ENCODE measurements at places on chromosomes 5 and 9. TPM values are rescaled to one million over a fixed set of nuclear protein-coding genes. Genes with fewer than 3 reads are reported as not detected.
A peak's percentile ranks its signal among the peaks of the same experiment; 100 is the strongest.

Gene FNIP1
- total RNA-seq = 16.4 TPM

Gene FBXW2
- 59.6 TPM for total RNA-seq

Gene SEMA6A
- 6.7 TPM for total RNA-seq

Gene BNC2
- 0.37 TPM for total RNA-seq

Gene ITGA2
- 36.6 TPM for total RNA-seq

Gene INSL4
- total RNA-seq = not detected

Gene PCYOX1L
- total RNA-seq = 15.9 TPM

Gene ATP6V1G1
- 72.3 TPM for total RNA-seq

Gene ACSL6
- total RNA-seq = 2.3 TPM

Gene TIFAB
- total RNA-seq = not detected

DNA sequence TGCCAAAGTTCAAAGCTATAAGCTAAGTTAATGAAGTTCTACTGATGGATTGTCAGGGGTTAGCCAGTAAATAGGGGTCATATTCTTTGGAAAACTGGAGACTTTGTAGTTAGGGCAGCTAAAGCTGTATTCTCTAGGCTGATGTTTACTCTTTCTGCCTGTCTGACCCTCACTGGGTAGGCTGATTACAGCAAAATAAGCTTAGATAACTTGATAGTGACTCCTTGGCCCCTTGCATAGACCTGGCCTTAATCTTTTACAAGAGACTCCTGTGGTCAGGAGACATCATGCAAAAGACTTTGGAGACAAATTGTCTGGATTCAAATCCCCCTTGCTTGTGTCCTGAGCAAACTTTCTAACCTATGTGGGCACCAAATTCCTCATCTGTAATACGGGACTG is 314.4 kb upstream of the MSX2 start:
- peaks cover 4% of the 10 kb centered on the region for H3K4me1 ChIP-seq
- peaks cover 3% of the 10 kb centered on the region for H3K27me3 ChIP-seq
- H3K36me3 ChIP-seq = no peaks in the 10 kb centered on the region
- H3K4me3 ChIP-seq = no peak overlapping the region
- DNase-seq = no peak

- DNase-seq = no peak
- H3K36me3 ChIP-seq = no peaks in the 10 kb centered on the region
- H3K4me1 ChIP-seq = no peaks in the 10 kb centered on the region
- no peak overlapping the region for H3K4me3 ChIP-seq
- H3K27ac ChIP-seq = no peak overlapping the region
- H3K27me3 ChIP-seq = no peaks in the 10 kb centered on the region
Observed at GRCh38 chr9:35341585-35341984, 148.3 kb upstream of the RUSC2 start.

GRCh38 chr9:70589571-70590314 is 175.3 kb upstream of the KLF9 start:
- H3K27ac ChIP-seq = no peak overlapping the region
- no peak overlapping the region for H3K4me3 ChIP-seq
- H3K4me1 ChIP-seq = no peaks in the 10 kb centered on the region

- H3K4me3 ChIP-seq = no peak overlapping the region
- no peak for DNase-seq
- H3K27me3 ChIP-seq = no peaks in the 10 kb centered on the region
- H3K4me1 ChIP-seq = no peaks in the 10 kb centered on the region
- no peak overlapping the region for H3K27ac ChIP-seq
- no peaks in the 10 kb centered on the region for H3K36me3 ChIP-seq
Observed at GRCh38 chr9:82108474-82108873, 119.9 kb downstream of the SPATA31D1 start.

DNA sequence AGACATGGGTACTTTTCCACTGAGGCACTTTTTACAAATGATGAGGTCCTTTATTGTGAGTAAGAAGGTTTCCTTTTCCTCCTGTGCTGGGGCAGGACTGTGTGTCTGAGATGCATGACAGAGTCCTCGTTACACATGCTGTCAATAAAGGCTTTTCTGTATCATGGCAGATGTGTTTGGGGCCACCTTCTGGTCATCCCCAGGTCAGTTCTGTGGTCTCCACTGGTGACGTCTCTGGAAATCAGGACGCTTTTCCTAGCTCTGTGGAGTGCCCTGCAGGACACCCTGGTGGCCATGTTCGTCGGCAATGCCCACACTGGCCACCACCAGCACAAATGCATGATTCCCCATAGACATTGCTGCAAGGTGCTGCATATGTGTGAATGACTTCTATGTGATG is 2.8 kb downstream of the CMBL start:
- H3K36me3 ChIP-seq = no peaks in the 10 kb centered on the region
- no peak overlapping the region for H3K4me3 ChIP-seq
- H3K27me3 ChIP-seq = no peaks in the 10 kb centered on the region
- no peak for DNase-seq
- H3K4me1 ChIP-seq = peaks cover 43% of the 10 kb centered on the region

GRCh38 chr9:11868795-11869194 is 824.4 kb upstream of the TYRP1 start:
- DNase-seq = no peak
- no peaks in the 10 kb centered on the region for H3K36me3 ChIP-seq
- H3K4me3 ChIP-seq = no peak overlapping the region
- no peak overlapping the region for H3K27ac ChIP-seq
- no peaks in the 10 kb centered on the region for H3K27me3 ChIP-seq

- H3K36me3 ChIP-seq = no peaks in the 10 kb centered on the region
- no peak overlapping the region for H3K4me3 ChIP-seq
- H3K27ac ChIP-seq = no peak overlapping the region
- no peak for DNase-seq
- peaks cover 22% of the 10 kb centered on the region for H3K27me3 ChIP-seq
- no peaks in the 10 kb centered on the region for H3K4me1 ChIP-seq
Observed at GRCh38 chr9:135075234-135076142, 12.0 kb upstream of the OLFM1 start.

DNA sequence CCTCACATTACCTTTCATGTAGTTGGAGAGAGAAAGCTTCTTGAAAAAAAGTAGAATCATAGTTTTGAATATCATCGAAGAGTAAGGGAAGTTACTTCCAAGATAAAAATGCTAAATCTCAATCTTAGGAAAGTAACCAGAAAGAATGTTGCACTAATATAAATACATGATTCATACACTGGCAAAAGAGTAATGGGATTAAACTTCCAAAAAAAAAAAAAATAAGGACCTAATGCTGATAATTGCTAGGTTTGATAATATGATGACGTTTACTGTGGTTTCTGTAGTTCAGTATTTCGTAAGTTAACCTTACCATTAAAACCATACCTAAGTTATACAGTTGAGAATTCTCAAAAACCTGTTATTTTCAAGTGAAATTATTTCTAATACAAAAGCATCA is 573.8 kb upstream of the CDH9 start:
- no peak overlapping the region for H3K4me3 ChIP-seq
- no peaks in the 10 kb centered on the region for H3K4me1 ChIP-seq
- H3K27me3 ChIP-seq = no peaks in the 10 kb centered on the region
- no peak overlapping the region for H3K27ac ChIP-seq
- no peak for DNase-seq
- H3K36me3 ChIP-seq = no peaks in the 10 kb centered on the region

GRCh38 chr9:36113999-36114398 is 22.5 kb upstream of the GLIPR2 start:
- no peak overlapping the region for H3K4me3 ChIP-seq
- no peak overlapping the region for H3K27ac ChIP-seq
- no peaks in the 10 kb centered on the region for H3K27me3 ChIP-seq
- no peaks in the 10 kb centered on the region for H3K36me3 ChIP-seq
- no peak for DNase-seq
- H3K4me1 ChIP-seq = no peaks in the 10 kb centered on the region

DNA sequence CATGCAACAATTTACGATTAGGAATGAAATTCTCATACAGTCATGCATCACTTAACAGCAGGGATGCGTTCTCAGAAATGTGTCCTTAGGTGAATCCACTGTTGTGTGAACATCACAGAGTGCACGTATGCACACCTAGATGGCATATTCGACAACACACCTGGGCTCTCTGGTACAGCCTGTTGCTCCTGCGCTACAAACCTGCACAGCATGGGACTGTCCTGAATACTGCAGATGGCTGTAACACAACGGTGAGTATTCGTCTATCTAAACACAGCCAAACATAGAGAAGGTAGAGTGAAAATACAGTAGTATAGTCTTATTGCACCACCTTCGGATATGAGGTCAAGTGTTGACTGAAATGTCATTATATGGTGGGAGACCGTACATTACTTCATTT is 44.0 kb upstream of the LCP2 start:
- H3K4me3 ChIP-seq = no peak overlapping the region
- no peak overlapping the region for H3K27ac ChIP-seq
- peaks cover 52% of the 10 kb centered on the region for H3K27me3 ChIP-seq
- DNase-seq = no peak
- H3K4me1 ChIP-seq = no peaks in the 10 kb centered on the region

GRCh38 chr5:142014911-142015584 is 2.2 kb upstream of the GNPDA1 start:
- H3K27ac ChIP-seq = peak overlapping the region; percentile 59
- no peaks in the 10 kb centered on the region for H3K27me3 ChIP-seq

- H3K4me1 ChIP-seq = no peaks in the 10 kb centered on the region
- no peak overlapping the region for H3K4me3 ChIP-seq
- DNase-seq = no peak
Observed at GRCh38 chr5:169831331-169831730, 149.0 kb downstream of the INSYN2B start.

DNA sequence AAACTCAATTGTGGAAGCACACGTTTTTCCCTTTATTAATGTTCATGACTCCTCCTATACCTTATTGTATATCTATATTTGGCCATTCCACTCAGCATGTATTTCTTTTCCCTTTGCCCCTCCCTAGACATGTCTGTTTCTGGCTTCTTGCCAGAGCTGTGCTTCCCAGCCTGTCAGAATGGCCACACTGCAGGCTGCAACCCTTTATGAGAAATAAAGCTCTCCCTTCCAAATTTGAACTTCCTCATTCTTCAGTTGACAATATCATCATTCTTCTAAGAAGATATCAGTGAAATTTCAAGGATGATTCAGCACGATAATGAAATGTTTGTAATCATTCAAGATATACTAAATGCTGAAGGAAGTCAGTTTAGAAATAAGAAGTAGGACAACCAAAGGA is 107.6 kb upstream of the PRSS3 start:
- no peak overlapping the region for H3K4me3 ChIP-seq
- no peaks in the 10 kb centered on the region for H3K36me3 ChIP-seq
- no peaks in the 10 kb centered on the region for H3K27me3 ChIP-seq

Measured in HCT116 (cell line).